AML-193 (cell line): ENCODE measurements at places on chromosomes 11 and 22.

DNA sequence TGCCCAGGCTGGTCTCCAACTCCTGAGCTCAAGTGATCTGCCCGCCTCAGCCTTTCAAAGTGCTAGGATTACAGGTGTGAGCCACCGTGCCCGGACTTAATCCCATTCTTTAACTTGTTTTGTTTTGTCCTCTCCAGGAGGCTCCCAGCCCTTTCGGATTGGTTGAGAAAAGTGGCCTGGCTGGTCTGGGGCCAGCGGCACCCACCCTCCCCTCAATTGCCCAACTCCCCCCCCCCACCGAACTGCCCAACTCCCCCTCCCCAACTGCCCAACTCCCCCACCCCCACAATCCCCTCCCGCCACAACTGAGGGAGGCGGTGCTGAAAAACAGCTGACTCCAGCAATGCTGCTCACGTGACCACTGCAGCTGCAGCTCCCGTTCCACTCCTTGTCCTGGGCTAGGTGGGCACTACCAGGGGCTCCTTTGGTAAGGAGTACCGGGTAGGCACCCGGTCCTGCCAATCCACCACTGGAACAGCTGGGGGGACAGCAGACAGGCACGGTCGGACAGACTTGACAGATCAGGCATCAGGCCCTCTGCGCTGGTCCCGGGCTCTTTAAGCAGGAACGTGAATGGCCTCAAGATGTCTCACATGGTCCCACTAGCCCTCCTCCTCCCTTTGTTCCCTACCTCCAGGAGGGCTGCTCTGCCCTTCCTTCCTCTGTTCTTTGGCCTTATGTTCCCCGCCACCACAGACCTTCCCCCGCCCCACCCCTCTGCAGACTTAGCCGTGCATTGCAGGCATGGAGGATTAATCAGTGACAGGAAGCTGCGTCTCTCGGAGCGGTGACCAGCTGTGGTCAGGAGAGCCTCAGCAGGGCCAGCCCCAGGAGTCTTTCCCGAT lies at the start of gene TCN2:
Gene TCN2 (plus strand): TSS at position 720 of the 845 bp plus-strand sequence. CDS start 158 bp downstream, outside the sequence.
- peak; percentile 21 for DNase-seq

DNA sequence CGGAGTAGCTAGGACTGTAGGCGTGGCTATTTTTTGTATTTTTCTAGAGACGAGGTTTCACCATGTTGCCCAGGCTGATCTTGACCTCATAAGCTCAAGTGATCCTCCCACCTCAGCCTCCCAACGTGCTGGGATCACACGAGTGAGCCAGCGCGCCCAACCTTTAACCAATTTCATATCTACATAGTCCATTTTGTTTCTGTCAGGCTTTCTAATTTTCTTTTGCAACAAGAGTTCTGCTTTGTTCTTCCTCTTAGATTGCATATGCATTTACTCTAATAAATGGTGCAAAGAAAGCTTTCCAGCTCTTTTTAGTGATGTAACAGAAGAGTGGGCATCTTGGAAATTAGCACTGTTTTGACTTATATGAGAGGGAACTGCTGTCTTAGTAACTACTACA lies 13.3 kb downstream of the RTN3 start:
- DNase-seq = peak; percentile 10

- no peak for DNase-seq
These were observed 13.8 kb upstream of the SERPIND1 start for GRCh38 chr22:20760084-20760483.

GRCh38 chr11:125429174-125429707 lies 66.8 kb downstream of the FEZ1 start:
- peak; percentile 19 for DNase-seq

- no peak for DNase-seq
These were observed 16.6 kb downstream of the SLC3A2 start for GRCh38 chr11:62897311-62897710.
